Endothelial cell (in vitro differentiated cells): ENCODE measurements at places on chromosomes 6 and 20.
A peak's percentile ranks its signal among the peaks of the same experiment; 100 is the strongest.

GRCh38 chr6:45587229-45588060 is 209.7 kb upstream of the SUPT3H start:
- DNase-seq, result no peak

DNA sequence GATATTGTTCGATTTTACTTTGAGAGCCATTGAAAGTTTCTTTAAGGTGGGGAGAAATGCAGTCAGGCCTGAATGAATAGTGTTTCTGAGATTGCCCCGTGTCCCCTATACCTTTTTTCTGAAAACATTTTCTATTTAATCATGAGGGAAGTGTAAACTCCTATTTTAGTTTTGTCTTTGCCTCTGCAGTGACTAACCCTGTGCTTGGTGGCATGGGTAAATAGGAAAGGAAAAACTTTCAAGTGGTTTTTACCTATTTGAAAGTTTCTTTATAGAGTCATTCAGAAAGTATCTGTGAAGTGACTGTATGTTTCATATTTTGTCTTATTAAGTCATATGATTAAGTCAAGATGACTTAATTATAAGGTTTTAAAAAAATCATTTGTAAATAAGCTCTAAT is 14.5 kb downstream of the SNRNP48 start:
- DNase-seq, result no peak

DNA sequence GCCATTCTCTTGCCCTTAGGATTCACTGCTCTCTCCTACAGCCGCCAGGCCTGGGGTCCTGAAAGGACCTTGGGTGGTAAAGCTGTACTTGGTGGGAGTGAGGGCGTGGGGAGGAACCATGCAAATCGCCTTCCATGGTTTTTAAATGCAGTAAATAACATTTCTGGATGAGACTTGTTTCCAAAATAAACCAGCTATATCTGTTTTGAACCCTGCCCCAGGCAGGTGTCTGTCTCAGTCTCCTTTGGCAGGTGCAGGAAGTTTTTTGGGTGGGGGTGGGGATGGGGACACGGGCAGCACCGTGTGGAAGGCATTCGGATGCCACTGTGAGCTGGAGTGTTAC is 14.3 kb downstream of the ITPA start:
- DNase-seq, result no peak

DNA sequence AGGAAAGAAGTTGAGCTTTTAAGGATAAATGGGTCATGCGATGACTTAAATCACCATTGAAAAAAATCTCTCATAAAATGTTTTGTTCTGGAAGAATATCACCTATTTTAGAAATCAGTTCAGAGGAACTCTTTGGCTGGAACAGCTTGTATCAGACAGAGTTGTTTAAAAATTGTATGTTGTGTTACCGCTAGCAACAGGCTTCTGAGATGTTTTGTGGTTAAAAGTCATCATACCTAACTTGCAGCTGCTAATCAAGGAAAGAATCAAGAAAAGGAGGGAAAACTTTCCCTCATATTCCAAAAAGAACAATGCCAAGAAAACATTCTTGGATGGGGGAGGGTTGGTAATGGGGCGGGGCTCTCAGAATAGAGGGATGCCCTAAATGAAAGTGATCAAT is 220.7 kb upstream of the CITED2 start:
- DNase-seq, result no peak

DNA sequence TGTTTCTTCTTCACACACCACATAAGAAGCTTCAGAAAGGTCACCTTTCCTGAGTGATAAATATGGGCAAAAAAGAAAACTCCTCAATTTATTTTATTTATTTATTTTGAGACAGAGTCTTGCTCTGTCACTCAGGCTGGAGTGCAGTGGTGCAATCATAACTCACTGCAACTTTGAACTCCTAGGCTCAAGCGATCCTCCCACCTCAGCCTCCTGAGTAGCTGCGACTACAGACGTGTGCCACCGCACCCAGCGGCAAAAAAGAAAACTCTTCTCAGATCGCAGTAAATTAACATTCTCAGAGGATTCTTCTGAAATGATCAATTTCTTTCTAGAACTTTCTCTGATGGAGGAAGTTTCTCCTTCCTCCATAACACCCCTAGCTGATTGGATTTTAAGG is 111.2 kb downstream of the TRERF1 start:
- no peak for DNase-seq

DNA sequence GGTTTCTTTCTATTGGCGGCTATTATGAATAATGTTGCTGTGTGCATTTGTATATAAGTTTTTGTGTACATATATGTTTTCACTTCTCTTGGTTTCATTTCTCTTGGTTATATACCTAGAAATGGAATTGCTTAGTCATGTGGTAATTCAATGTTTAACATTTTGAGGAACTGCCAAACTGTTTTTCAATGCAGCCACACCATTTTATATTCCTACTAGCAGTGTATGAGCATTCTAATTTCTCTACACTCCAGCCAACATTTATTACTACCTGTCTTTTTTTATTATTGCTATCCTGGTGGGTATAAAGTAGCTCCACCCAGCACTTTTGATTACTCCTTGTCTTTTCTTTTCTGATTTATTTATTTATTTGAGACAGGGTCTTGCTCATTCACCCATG is 54.8 kb downstream of the PHACTR2 start:
- DNase-seq, result no peak

- DNase-seq, result no peak
Measured at GRCh38 chr6:39800034-39801032, 8.2 kb downstream of the DAAM2 start.

- DNase-seq, result no peak
Measured at GRCh38 chr6:36160147-36160760, 29.9 kb downstream of the MAPK13 start.

GRCh38 chr20:38985060-38985459 is 22.9 kb downstream of the DHX35 start:
- no peak for DNase-seq

GRCh38 chr6:21710216-21710615 is 116.7 kb downstream of the SOX4 start:
- DNase-seq, result no peak

DNA sequence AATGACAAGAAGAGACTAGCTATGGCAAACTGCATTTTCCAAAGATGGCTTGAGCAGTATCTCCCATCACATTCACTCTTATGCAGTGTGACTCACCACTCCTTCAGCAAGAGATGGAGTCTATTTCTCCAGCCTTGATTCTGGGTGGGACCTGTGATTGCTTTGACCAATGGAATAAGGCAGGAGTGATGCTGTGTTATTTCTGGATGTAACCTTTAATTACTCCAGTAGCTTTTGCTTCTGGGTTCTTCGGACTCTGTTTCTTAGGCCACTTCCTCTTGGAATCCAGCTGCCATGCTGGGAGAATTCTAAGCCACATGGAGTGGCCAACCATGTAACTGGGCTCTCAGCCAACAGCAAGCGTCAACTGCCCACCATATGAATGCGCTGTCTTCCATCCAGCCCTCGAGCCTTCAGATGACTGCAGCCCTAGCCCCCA is 50.7 kb downstream of the TGM2 start:
- no peak for DNase-seq

DNA sequence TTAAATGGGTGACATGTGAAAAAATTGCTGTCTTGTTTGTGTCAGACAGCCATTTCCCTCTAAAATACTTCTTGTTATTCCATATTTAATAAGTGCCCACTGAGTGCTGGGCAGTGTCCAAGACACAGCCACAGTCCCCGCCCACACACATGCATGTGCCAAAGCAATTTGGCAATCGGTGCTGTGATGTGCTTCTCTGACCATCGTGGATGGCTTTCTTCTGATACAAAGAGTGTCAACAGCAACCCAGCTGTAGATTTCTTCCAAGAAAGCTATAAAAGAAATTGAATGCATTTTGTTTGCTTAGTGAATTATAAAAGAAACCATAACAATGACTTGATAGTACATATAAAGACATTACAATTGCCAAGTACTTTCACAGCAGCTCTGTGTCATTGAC is 140.5 kb upstream of the ATXN1 start:
- DNase-seq, result no peak

- DNase-seq, result no peak
Measured at GRCh38 chr6:29924731-29925130, 17.6 kb upstream of the HLA-A start.

GRCh38 chr20:50187403-50188051 is 3.1 kb upstream of the CEBPB start:
- DNase-seq, result no peak

DNA sequence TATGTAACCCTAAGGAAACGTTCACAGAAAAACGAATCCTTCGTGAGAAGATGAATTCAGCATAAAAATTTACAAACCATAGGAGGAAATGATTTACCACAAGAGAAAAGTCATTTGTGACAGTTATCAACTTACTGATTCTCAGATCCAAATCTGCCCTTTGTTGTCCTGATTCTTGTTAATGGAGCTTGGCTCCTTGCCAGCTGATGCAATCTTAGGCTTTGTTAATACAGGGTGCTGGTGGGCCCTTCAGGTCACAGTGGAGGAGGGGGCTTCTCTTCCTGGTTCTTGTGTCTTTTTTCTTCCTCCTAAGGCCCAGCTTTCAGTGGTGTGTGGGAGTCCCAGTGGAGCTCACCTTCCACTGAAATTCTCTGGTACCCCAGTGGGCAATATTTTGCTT is 108.4 kb upstream of the MAP3K7 start:
- DNase-seq, result no peak

GRCh38 chr20:4560667-4561066 is 161.0 kb upstream of the PRND start:
- DNase-seq, result no peak

- DNase-seq, result no peak
Measured at GRCh38 chr6:127383988-127384387, 40.6 kb upstream of the ECHDC1 start.

DNA sequence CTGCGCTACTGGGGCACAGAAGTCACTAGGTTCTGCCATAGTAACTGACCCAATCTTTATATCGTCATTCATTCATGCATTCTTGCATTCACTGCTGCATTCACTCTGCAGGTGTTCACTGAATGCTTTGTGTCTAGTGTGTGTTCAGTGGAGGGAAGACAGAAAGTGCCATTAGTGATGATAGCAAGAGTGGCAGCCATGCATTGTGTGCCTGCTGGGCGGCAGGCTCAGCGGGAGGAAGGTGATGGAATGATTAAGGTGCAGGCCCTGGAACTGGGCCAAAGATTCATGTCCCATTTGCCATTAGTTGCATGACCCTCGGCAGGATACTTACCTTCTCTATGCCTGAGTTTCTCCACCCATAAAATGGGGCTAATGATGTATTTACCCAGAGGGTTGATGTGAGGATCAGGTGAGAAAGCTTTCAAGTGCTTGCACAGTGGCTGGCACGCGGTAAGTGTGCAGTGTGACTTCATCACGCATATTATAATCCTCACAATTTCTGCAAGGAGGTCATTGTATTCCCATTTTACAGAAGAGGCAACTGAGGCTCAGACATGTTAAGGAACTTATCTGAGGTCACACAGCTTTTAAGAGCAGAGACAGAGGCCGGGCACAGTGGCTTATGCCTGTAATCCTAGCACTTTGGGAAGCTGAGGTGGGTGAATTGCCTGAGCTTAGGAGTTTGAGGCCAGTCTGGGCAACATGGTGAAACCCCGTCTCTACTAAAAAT is 40.1 kb downstream of the ITPR3 start:
- no peak for DNase-seq

DNA sequence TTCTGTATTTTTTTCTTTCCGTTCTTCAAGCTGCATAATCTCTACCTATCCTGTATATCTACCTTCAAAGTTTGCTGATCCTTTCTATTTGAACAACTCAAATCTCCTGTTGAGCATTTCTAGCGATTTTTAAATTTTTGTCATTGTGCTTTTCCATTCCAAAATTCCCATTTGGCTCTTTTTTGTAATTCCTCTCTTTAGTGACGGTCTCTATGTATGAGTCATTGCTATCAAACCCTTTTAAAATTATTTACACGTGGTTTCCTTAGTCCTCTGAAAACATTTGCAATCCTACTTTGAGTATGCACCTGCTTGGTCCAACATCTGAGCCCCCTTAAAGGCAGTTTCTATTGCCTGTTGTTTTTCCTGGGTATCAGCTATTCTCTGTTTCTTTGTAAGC is 100.5 kb upstream of the FOXC1 start:
- DNase-seq, result no peak

DNA sequence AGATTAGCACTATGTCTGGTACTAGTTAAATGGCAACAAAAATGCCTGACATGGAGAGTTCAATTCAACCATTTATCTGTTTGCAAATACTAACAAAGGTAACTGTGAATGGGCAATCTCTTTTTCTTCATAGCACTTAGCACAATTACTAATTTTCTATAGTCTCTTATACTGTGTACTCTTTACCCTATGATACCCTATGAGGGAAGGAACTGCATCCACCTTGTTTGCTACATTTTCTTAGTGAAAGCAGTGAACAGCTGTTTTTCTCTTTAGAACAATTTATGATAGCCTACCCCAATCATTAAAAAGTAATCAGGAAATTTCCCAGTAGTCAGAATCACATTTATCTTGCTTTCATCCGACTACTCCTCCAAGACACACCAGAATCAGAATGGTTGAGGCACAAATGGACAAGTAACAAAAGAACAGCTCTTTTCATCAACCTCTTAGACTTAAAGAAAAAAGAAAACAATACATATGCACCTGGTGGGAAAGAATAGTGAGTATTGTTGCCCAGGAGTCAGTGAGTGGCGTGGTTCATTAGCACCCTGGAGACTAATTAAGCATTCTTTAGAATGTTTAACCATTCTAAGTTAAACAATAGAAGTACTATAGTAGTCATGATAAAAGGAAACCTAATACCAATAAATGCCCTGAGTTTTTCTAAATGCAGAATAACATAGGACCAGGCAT is 16.7 kb downstream of the ZNF292 start:
- no peak for DNase-seq

DNA sequence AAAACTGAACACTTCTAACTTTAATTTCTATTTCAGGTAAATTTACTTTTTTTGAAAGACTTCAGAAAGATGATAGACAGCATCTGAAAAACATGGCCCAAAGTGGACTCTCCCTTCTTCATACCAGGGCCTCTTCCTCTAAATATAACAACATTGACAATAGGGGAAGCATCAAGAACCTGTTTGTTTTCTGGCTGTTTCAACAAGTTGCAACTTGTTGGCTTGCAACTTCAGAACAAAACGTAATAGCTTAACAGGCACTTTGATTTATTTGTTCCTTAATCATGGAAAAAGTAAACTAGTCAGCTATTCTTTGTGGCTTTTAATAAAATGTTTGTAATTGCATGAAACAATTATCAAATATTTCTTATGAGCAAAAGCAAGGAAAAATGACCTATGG is 34.3 kb downstream of the RGS17 start:
- no peak for DNase-seq

GRCh38 chr6:43878823-43879495 is 108.9 kb downstream of the VEGFA start:
- no peak for DNase-seq

- DNase-seq, result no peak
Measured at GRCh38 chr6:41229721-41230120, 1.6 kb downstream of the TREML4 start.

GRCh38 chr6:34986845-34987246 is 97.8 kb downstream of the ANKS1A start:
- peak; percentile 72 for DNase-seq
